NCI-H1417 treated with DMSO at 0.1 percent for 48 hours (cell line): ENCODE measurements at places on chromosomes 12 and 14.

GRCh38 chr14:103593577-103593976 is 30.8 kb downstream of the COA8 start:
- no peak for DNase-seq

- no peak for DNase-seq
Measured at GRCh38 chr12:14284184-14284722, 81.2 kb upstream of the ATF7IP start.

- no peak for DNase-seq
Measured at GRCh38 chr12:129423041-129423580, 480.7 kb downstream of the TMEM132D start.

- no peak for DNase-seq
Measured at GRCh38 chr12:93302331-93303229, 75.1 kb upstream of the NUDT4 start.

GRCh38 chr14:101197595-101198397 is 294.3 kb upstream of the RTL1 start:
- no peak for DNase-seq

GRCh38 chr12:121934309-121934664 is 15.9 kb downstream of the CFAP251 start:
- DNase-seq = no peak

- DNase-seq = no peak
Measured at GRCh38 chr12:117994551-117995438, 21.7 kb upstream of the RFC5 start.

GRCh38 chr14:91890291-91890749 is 23.0 kb upstream of the TC2N start:
- no peak for DNase-seq

GRCh38 chr14:59691266-59691665 is 114.7 kb upstream of the CCDC175 start:
- no peak for DNase-seq

DNA sequence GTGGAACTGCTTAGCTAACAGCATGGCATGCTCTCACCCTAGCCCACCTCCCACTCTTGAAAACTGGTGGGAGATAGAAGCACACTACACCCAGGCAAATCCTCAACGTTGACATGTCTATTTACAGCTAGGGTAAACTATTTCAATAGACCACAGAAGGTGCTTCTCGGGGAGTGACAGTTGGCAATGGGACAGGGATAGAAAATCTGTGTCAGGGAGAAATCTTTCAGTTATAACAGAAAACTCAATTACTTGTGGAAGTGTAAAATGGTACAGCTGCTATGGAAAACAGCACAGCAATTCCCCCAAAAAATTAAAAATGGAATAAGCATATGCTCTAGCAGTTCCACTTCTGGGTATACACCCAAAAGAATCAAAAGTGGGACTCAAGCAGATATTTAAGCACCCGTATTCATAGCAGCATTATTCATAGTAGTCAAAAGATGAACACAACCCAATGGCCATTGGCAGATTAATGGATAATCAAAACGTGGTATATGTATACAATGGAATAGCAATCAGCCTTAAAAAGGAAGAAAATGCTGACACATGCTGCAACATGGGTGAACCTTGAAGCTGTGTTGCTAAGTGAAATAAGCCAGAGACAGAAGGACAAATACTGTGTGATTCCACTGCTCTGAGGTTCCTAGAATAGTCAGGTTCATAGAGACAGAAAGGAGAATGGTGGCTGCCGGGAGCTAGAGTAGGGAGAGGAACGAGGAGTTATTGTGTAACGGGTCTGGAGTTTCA is 92.5 kb downstream of the STAB2 start:
- no peak for DNase-seq

GRCh38 chr12:93712200-93712599 is 35.0 kb downstream of the CRADD start:
- no peak for DNase-seq

- DNase-seq = no peak
Measured at GRCh38 chr12:107493666-107494065, 191.9 kb upstream of the PWP1 start.

GRCh38 chr12:14701809-14702568 is 5.6 kb upstream of the GUCY2C start:
- DNase-seq = no peak

GRCh38 chr12:127108360-127109215 is 1158.4 kb upstream of the TMEM132C start:
- no peak for DNase-seq

GRCh38 chr14:72052356-72052755 is 120.1 kb downstream of the RGS6 start:
- DNase-seq = no peak

GRCh38 chr14:51897791-51898355 is 37.5 kb downstream of the GNG2 start:
- DNase-seq = no peak

DNA sequence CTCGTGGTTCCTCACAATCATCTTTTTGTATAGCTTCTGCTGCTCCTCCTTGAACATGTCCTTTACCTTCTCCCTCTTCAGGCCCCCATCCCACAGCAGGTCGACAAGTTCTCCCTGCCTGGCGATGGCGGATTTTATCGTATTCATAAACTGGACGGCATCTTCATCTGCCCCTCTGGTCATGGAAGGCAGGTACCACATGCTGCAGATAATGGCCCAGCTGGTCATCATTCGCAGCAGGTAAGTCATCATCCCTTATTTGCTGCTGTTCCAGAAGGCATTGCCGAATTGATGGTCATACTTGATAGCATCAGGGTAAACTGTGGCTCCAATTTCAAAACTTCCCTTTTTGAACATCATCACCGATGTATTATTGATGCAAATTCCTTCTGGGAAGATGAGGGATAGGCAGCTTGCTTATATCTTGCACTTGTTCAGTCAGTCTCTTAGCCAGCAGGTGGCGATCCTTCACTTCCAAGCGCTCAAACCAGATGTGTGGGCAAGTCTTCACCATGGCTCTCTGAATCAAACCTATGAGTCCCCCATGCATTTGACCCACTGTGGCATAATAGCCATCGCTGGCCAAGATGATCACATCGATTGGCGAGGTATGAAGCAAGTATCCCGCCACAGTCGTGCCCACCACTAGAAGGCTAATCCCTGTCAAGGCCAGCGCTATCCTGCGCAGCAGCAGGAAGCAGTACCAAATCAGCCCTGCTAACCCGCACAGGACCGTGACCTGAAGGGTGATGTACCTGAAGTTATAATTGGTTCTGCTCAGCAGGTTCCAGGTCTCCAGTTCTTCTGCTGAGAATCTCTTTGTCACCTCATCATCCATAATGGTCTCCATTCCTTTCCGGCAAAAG is 381.5 kb upstream of the STXBP6 start:
- no peak for DNase-seq

GRCh38 chr12:13128291-13128965 is 25.0 kb upstream of the GSG1 start:
- no peak for DNase-seq

- DNase-seq = no peak
Measured at GRCh38 chr12:41980390-41980789, 164.3 kb downstream of the GXYLT1 start.

GRCh38 chr14:78530078-78530477 is 359.9 kb downstream of the NRXN3 start:
- DNase-seq = no peak

GRCh38 chr12:12542286-12542685 is 20.4 kb downstream of the DUSP16 start:
- no peak for DNase-seq

DNA sequence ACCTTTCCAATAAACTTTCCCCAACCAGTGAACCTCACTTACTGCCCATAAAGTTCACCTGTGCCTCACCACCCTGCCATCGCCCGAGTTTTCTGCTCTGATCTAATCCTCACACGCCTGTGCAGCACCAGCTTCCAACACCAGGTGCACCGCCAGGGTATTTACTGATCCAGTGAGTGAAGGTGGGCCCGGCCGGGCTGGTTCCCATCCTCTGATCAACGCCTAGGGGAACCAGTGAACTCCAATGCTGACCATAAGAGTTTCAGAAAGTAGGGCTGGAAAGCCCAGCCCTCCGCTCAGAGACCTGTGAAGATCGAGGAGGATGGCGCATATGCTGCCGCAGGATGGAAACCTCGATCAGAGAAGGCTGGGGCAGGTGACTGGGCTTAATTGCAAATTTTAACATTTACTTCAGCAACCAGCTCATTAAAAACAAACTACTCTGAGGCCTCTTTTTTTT is 685 bp upstream of the MYL6B start:
- no peak for DNase-seq

DNA sequence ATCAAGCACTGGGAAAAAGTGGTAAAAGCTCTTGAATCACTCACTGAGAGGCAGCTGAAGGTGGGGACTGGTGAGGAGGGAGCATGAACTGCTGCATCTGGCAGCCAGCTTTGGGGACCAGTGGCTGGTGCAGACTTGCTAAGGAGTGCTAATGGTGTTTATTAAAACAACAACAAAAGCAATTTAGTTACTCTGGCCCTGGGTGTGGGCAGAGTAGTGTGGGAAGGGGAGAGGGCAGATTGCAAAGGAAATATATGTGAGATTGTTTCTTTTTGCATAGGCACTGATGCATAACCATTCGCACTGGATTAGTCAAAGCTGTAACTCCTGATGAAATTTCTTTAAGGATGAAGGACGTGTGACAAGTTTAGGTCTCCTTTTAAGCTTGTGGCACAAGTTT is 8.1 kb downstream of the TXNRD1 start:
- DNase-seq = no peak

- no peak for DNase-seq
Measured at GRCh38 chr12:12081836-12082497, 11.2 kb downstream of the BCL2L14 start.

DNA sequence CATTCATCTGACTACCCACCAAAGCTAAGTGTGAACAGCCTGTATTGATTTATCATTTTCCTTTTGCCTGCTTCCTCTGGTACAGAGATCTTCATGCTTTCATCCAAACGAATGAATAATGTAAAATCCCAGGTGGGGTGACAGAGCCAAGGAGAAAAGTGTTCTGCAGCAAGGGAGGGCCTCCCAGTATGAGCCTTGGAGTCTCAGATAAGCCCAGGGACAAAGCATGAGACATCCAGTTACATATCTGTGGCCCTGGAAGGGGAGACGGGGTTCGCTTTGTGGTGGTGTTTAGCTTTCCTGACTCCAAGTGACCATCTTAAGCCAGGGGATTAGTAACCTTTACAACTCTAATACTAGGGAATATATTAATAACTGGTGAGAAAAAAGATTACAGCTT is 177.1 kb downstream of the ETV6 start:
- no peak for DNase-seq

GRCh38 chr12:45517381-45517780 is 212.1 kb upstream of the ARID2 start:
- DNase-seq = no peak

DNA sequence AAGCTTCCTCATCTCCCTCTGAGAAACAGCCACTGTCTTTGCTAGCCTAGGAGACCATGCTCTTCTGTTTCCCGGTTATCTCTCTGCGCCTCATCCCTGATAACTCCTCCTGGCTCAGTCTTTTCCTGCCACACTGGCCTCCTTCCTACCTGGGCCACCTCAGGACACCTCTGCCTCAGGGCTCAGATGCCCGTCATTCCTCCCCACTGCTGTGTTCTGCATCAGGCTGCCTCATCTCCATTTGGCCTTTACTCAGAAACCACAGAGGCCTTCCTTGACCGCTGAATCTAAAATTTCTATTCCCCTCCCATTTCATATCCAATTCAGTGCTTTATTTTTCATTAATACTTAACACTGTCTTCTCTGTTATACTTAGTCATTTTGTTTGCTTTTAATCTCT is 311.0 kb upstream of the RGS6 start:
- no peak for DNase-seq

GRCh38 chr14:31937730-31938346 is 139.3 kb upstream of the ARHGAP5 start:
- no peak for DNase-seq

DNA sequence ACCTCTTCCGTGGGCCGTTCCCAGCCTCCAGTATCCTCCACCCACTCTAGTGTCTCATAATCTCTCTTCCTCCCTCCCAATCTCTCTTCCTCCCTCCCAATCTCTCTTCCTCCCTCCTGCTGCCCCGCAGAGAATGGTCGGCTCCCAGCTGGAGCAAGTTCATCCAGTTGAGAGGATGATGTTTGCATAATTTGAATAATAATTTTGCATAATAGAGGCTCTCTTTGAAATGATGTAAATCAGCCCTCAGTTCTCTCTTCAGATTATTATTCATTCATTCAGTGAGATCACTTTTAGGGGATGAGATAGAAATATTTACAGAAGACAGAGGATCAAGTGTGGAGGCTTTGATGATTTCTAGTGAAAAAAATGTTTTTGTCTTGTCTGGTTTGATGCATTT is 125.0 kb downstream of the PTPN11 start:
- no peak for DNase-seq

- no peak for DNase-seq
Measured at GRCh38 chr12:95976416-95976832, 19.7 kb downstream of the HAL start.

DNA sequence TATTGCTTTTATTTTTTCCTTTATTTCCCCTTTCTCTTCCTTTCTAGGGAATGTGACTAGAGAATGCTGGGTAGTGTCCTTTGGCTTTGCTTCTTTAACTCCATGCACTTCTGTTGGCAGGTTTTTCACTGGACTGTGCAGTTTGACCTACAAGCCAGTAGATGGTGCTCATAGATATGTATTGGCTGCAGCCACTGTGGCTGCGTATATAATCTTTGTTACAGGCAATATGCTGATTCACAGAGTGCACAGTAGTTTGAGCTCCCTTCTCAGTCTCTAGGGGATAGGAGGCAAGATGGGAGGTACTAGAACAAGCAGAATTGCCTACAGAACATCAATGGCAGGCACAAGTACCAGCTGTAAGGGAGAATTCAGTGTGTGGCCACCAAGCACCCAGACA is 503.5 kb downstream of the LRFN5 start:
- DNase-seq = no peak

DNA sequence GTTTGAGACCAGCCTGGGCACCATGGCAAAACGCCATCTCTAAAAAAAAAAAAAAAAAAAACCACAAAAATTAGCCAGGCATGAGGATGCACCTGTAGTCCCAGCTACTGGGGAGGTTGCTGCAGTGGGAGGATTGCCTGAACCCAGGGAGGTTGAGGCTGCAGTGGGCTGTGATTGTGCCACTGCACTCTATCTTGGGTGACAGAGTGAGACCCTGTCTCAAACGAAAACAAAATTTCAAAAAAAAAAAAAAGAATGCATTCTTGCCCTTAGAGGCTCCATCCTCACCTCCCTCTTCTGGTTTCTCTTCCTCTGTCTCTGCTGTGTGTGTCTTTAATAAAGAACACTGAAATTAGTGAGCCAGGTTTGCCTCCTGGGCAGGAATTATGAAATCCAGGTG is 107.8 kb downstream of the VCPKMT start:
- DNase-seq = no peak

DNA sequence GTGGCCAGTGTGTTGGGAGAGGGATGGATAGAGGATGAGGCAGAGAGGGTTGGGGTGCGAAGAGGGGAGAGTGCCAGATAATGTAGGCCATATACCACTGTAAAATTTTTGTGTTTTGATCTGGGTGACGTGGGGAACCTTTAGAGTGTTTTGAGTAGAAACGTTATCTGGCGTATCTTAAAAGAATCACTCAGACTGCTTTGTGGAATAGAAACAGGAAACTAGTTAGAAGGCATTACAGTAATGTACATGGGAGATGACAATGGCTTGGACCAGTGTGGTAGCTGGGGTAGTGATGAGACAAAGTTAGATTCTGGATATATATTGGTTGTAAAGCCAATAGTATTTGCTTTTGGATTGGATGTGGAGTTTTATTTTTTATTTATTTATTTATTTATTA is 20.6 kb downstream of the ATF1 start:
- no peak for DNase-seq
